ENCODE measurements at places on chromosomes 12 and 14.

GRCh38 chr12:69036533-69036932 is 103.6 kb upstream of the CPM start:
- no peak for DNase-seq

DNA sequence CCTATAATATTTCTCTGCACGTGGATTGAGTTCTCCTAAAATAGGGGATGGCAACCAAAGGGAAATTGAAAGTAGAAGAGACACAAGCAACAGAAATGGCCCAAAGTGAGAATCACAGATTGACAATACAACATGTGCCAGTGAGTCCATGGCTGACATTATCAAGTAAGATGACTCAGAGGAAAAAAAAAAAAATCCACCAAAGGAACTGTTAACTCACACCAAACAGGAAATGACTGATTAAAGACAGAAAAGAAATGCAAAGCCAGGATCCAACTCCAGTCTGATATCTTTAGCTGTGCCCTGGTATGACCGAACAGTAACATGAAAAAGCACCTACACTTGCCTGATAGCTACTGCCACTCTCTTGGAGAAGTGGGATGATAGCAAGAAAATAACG is 485.0 kb downstream of the PRKD1 start:
- DNase-seq: no peak

GRCh38 chr12:88559199-88559598 is 21.1 kb downstream of the KITLG start:
- no peak for DNase-seq

DNA sequence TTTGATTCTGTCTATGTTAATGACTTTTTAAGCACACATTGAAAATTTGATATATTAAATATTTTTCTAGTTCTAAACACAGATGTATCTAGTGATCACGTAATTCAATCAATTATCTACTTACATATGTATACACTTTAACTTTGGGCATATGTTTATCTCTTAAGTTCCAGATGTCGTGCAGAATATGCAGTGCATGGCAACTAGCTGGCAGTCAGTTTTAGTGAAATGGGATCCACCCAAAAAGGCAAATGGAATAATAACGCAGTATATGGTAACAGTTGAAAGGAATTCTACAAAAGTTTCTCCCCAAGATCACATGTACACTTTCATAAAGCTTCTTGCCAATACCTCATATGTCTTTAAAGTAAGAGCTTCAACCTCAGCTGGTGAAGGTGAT is 105.3 kb downstream of the PTPRQ start:
- DNase-seq: no peak

GRCh38 chr14:69917287-69917686 is 38.1 kb downstream of the SMOC1 start:
- no peak for DNase-seq

DNA sequence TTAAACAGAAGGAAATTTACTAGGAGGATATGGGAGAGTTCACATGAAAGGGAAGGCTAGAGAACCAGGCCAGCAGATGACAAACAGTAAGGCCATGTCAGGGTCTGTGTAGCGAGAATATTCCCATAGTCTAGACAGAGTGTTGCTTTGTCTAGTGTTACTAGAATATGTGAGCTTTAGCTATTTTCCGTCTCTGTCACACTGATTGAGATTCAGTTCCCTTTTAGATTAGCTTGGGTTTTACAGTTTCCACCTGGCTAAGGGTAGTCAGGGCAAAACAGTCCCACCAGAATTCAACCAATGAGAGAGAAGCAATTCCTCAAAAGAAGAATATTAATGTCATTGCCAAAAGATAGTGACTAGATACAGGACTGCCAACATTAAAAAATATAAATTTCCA is 82.8 kb upstream of the MDM1 start:
- DNase-seq: no peak

GRCh38 chr12:130423991-130424857 is 86.5 kb downstream of the PIWIL1 start:
- no peak for DNase-seq

GRCh38 chr12:108484431-108484830 is 30.6 kb upstream of the FICD start:
- no peak for DNase-seq

DNA sequence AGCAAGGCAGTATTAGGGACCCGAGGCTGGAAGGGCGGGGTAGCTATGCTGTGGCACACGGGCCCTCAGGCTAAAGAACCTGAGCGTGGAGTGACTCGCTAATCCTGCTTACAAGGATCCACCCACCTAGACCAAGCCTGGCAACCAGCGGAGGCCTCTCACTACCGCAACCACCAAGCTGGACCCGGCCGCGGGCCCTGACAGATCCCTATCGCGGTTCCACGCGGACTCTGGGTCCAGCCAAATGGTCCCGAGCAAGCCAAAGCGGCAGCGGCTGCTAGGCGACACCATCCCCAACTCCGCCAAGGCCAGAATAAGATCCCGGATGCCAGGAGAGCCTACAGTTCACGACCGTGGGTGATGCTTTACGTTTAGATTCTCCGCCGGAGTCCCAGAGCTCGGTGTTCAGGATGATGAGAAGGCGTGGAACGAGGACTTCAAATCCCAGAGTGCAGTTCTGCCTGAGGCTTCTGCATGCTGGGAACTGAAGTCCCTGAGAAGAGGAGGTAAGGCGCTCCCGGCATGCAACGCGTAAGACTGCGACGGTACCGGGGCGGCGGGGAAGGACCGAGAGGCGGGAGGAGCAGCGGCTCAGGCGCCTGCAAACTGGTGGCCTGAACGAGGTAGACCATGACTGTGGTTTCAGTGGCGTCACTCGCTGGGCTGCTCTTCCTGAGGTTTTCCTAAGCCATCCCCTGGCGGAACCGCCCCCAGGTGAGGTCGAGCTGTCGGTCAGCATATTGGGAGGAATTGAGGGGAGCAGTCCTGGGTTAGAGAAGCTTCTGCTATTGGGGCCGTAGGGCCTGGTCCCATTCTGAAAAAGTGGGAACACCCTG is at the start of the genes CEP290 and TMTC3:
Gene CEP290, minus strand, starts transcription at position 315 of the 836 bp plus-strand sequence. CDS start 781 bp downstream, outside the sequence.
Gene TMTC3, plus strand, starts transcription at position 534 of the 836 bp plus-strand sequence. CDS start 6,009 bp downstream, outside the sequence.
- peak; percentile 84 for DNase-seq

- DNase-seq: no peak
These were observed 205.1 kb downstream of the PTPRO start for GRCh38 chr12:15527201-15528080.

DNA sequence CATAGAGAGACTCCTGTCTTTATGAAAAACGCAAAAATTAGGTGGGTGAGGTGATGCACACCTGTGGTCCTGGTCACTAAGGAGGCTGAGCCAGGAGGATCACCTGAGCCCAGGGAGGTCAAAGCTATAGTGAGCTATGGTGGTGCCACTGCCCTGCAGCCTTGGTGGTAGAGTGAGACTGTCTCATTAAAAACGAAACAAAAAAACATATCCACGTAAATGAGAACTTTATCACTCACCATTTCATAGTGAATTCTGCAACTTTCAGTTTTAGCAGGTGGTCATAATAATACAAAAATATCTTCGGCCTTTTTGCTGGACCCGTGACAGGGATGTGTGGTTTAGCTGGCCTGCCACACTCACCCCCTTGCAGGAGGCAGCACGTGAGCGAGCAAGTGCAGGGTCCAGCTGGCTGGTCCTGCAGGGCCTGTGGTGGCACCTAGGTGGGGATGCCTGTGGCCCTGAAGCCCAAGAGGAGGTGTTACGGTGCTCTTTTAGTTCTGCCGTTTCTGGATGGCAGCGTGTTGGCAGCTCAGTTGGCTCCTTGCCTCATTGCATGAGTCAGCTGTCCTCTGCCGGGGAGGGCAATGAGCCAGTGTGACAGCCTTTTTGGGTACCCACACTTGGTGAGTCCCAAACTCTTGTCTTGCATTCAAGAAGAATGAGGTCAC is 1330.7 kb upstream of the TMEM132C start:
- no peak for DNase-seq

DNA sequence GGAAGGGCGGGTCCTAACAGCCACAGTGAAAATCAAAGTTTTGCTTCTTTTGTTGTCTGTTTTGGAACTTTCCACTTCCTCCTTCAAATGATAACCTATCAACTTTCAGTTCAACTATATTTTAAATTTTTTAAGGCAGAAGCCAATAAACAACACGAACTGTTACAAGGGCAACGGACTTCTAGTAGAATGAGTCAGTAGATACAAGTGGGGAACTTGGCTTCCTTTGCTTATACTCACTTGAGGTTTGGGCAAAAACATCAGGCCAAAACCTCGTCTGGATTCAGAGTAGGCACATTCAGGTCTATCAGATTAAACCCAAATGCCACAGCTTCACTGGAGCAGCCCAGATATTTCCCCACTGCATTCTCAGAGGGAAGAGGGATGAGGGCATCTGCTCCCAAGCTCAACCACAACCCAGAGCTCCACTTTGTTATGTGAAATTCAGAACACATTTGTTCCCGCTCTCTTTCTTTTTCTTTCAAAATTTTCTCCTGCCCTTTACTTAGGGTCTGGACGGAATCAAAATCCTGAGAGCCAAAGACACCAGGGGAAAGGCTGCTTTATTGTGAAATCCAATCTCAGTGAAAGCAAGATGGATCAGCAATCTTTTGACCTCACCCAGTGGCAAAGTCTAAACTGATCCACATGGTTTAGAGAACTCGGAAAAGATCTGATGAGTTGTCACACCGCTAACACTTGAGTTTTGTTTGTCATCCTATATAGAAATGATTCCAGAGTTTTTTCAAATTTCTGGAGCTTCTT is 152.5 kb upstream of the BTG1 start:
- no peak for DNase-seq

DNA sequence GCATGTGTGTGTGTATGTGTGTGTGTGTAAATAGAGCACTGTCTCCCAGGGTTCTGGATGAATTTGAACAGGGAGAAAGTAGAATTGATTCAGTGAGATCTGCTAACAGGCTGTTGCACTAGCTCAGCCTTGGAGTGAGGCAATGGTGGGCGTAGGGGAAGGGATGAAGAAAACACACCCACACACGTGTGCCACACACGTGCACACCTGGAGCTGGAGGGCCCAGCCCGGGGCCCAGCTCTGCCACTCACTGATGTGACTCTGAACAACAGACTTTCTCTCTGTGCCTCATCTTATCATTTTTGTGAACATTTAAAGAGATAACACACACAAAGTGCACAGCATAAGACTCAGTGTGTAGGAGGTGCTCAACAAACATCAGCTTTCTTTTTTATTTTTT is 4.2 kb downstream of the ACACB start:
- DNase-seq: no peak

- DNase-seq: no peak
These were observed 9.5 kb downstream of the PHETA1 start for GRCh38 chr12:111359231-111359913.

- no peak for DNase-seq
These were observed 11.0 kb downstream of the PTGER2 start for GRCh38 chr14:52325126-52325525.

DNA sequence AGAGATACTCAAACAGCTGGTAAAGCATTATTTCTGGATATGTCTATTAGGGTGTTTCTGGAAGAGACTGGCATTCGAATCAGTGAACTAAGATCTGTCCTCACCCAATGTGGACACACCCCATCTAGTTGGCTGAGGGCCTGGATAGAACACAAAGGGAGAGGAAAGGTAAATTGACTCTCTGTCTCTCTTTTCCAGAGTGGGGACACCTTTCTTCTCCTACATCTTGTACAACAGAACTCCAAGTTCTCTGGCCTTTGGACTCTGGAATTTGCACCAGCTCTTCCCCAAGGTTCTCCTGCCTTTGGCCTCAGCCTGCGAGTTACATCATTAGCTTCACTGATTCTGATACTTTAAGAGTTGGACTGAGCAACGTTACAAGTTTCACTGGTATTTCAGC is 1253.9 kb downstream of the SLC16A7 start:
- no peak for DNase-seq

- DNase-seq: no peak
These were observed 256.4 kb downstream of the NUAK1 start for GRCh38 chr12:105882404-105882803.

GRCh38 chr12:86774841-86775388 is 518.7 kb upstream of the MGAT4C start:
- no peak for DNase-seq

DNA sequence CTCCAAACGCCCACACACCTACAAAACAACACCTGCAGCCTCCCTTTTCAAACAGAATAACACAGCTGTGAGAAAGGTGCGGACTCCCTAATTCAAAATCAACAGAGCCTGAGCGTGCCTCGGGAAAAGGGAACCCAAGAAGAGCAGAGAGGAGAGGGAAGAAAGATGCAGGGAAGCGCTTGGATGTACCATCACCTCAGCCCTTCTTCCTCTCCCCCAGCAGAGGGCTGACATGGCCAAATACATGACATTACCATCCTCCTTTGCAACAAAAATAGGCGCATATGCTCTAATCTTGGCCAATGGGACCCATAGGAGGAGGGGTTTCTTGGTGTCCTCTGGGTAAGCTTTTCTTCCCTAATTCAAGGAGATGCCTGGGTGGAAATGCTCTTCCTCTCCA is 78.0 kb downstream of the CPSF2 start:
- DNase-seq: no peak

DNA sequence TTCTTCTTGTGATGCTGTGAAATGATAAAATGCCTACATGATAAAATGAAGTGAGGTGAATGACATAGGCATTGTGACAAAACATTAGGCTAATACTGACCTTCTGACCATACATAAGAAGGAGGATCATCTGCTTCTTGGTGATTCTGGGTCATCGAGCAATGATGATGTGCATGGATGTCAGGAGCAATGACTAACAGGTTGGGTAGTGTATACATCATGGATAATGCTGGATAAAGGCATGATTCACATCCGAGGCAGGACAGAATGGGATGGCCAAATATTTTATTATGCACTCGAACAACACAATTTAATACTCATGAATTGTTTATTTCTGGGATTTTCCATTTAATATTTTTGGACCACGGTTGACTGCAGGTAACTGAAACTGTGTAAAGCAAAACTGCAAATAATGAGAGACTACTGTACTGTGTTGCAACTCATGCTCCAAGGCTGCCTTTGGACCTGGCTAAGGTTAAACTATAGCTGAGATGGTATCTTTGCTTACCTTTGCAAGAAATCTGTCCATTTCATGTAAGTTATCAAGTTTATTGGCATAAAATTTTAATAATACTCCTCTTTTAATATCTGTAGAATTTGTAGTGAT is 7.6 kb upstream of the SLC25A21 start:
- DNase-seq: no peak

- no peak for DNase-seq
These were observed 76.1 kb downstream of the TBC1D30 start for GRCh38 chr12:64900540-64900939.

GRCh38 chr14:62800577-62800976 is 244.7 kb downstream of the KCNH5 start:
- no peak for DNase-seq

GRCh38 chr14:75831455-75831854 is 150.3 kb downstream of the TGFB3 start:
- no peak for DNase-seq
